Stimulated activated CD8-positive, alpha-beta memory T cell treated with anti-CD3 and anti-CD28 coated beads, Interleukin-15, amount 100 ng/mL, for 4 hours (primary cell): ENCODE measurements at places on chromosomes 3 and 15.

DNA sequence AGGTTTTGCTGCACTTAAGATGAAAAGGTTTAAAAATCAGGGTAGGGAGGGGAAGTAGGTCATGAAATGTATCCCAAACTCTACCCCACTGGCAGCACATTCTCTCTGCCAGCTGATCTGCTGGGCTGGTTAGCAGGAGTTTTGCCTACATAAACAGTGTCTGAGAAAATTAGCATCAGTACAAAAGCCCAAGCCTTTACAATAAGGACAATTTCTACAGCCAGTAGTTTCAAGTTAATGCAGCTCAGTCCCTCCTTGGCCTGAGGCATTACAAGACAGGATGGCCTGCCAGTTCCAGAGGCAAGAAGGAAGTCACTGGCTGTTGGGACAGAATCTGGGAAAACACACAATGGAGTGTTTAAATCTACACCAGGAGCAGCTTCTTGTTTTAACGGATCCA, 32.8 kb downstream of the NCEH1 start:
- no peak for DNase-seq

DNA sequence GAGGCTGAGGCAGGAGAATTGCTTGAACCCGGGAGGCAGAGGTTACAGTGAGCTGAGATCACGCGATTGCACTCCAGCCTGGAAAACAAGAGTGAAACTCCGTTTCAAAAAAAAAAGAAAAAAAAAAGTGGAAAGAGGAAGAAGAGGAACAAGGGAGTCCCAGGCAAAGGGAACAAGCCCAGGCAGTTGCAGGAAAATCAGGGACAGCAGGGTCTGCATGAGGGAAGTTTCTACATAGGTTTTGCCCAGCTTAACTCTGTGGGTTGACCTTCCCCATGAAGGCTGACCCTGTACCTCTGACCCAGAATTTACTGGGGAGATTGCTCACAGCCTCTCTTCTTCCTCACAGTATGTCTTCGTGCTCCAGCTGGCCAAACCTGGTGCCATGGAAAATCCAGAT, 12.3 kb downstream of the RBP1 start:
- DNase-seq: no peak

DNA sequence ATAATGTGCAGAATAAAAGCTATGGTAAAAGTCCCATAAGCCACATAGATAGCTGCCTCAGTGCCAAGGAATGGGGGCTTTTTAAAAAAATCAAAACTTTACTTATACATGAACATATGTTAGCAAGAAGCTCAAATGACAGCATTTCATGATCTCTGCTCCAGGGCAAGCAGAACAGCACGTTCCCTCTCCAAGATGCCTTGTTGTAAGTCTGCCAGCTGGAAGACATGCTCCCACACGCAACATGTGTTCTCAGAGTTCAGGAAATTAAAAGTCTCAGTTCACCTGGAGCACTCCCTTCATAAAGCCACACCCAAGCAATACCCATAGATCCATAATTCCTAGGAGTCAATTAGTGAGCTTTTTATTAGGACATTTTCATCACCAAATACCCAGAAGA, 52.2 kb downstream of the ABI3BP start:
- DNase-seq: no peak

- DNase-seq: no peak
These were observed 46.5 kb upstream of the SYNPR start for GRCh38 chr3:63231643-63232042.

GRCh38 chr3:125214738-125215137, 2.2 kb upstream of the SLC12A8 start:
- no peak for DNase-seq
